ENCODE measurements at places on chromosomes 6 and 20. TPM values are rescaled to one million over a fixed set of nuclear protein-coding genes. Genes with fewer than 3 reads are reported as not detected.

Gene MICB
- total RNA-seq = 2.3 TPM

Gene ZGPAT
- 11.5 TPM for total RNA-seq

Gene SS18L1
- total RNA-seq = 7.4 TPM

Gene KCNG1
- total RNA-seq = 69.2 TPM

Gene PTK6
- not detected for total RNA-seq

Gene ENPP3
- 6.3 TPM for total RNA-seq

Gene RCAN2
- total RNA-seq = 6.4 TPM

Gene CLIC1
- 173 TPM for total RNA-seq

Gene PNLDC1
- total RNA-seq = not detected

Gene RNF5
- total RNA-seq = 58.4 TPM

Gene PRKN
- total RNA-seq = 10.3 TPM

Gene HLA-B
- total RNA-seq = 134 TPM

Gene BHLHE23
- total RNA-seq = not detected

Gene HBS1L
- total RNA-seq = 57.4 TPM

Gene TREM1
- 0.35 TPM for total RNA-seq

Gene RALGAPB
- 50.8 TPM for total RNA-seq

Gene RGS17
- total RNA-seq = 4.8 TPM

Gene TUBB2B
- 0.26 TPM for total RNA-seq

Gene OR2H1
- total RNA-seq = not detected

Gene PRR18
- not detected for total RNA-seq

All from uterus (tissue), 4 donors.